Stimulated activated CD8-positive, alpha-beta memory T cell treated with anti-CD3 and anti-CD28 coated beads, Interleukin-7, amount 100 ng/mL, for 48 hours (primary cell): ENCODE measurements at places on chromosomes 13 and 19.

GRCh38 chr19:19064098-19064722 lies 416 bp downstream of the SLC25A42 start:
- DNase-seq: no peak

DNA sequence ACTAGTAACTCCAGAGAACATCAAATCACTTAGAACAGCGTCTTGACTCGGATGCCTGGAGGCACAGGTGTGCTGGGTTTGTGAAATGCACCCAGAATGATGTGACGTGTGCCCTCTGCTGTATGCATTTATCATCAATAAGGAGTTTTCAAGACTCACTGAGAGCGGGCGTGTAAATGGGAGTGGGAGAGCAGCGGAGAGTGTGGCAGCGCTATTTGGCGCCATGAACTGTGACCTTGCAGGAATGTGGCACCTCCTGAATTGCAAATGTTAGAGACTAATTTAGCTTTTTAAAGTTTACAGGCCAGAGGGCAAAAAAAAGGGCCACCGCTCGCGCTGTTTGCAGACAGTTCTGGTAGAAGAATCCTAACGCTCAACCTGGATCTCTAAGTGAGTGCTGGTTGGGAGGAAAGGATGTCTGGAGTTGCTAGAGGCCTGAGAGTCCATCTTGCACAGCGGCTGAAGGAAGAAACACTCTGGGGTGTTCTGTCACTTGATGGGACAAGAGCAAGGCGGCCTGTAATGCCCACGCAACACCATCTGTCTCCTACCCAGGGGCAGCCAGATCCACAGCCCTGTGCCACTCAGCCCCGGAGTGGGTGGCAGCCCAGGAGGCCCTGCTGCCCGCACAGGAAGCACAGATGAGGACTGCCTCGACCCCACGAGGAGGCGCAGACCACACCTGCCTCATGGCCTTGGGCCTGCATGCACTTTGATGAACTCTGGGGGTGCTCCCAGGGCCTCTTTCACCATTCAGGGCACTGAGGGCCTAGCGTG lies 19.7 kb downstream of the RANBP3 start:
- no peak for DNase-seq

DNA sequence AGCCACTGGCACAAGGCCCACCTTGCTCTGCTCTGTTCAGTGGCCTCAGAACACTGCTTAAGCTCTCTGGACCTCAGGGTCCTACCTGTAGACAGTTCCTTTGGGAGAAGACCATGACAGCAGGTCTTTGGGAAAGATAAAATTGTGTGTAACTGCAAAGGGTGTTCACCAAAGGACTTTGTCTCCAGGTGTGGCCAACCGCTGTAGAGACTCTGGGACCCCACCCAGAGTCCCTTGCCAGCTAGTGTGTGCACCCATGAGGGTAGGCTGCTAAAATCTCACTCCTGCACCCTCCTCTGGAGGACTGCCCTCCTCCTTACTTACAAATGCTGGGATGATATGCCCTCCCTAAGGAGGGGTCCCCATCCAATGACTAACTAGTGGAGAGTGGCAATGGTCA lies 211.2 kb downstream of the TSHZ3 start:
- DNase-seq: no peak

DNA sequence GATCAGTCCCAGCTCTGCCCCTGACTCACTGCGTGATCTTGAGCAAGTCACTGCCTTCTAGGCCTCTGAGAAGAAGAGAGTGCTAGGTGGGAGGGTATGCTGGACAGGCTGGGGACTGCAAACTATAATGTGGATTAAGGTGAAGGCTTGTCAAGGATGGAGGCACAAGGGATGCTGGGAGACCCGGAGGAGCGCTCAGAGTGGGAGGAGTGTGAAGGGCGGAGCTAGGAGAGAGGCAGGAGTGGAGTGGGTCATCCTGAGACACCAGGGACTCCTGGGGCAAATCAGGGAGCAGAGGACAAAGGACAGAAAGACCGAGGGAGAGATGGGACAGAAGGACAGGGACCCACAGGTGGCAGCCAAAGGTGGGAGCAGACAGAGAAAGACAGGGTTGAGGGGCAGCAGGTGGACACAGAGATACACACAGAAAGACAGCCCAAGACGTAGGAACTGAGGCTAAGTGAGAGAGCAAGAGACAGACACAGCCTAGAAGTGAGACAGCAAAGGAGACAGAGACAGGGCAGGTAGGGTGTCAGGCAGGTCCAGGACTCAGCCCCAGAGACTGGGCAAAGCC lies 2.6 kb downstream of the GRIK5 start:
- DNase-seq: no peak

- DNase-seq: no peak
Measured at GRCh38 chr19:38162632-38163031, 61.4 kb downstream of the DPF1 start.

- DNase-seq: no peak
Measured at GRCh38 chr19:21023901-21024300, 3.4 kb downstream of the ZNF430 start.

GRCh38 chr13:51727634-51728274 lies 76.2 kb downstream of the DHRS12 start:
- DNase-seq: no peak

- DNase-seq: no peak
Measured at GRCh38 chr19:41341669-41342490, 11.8 kb downstream of the TGFB1 start.

DNA sequence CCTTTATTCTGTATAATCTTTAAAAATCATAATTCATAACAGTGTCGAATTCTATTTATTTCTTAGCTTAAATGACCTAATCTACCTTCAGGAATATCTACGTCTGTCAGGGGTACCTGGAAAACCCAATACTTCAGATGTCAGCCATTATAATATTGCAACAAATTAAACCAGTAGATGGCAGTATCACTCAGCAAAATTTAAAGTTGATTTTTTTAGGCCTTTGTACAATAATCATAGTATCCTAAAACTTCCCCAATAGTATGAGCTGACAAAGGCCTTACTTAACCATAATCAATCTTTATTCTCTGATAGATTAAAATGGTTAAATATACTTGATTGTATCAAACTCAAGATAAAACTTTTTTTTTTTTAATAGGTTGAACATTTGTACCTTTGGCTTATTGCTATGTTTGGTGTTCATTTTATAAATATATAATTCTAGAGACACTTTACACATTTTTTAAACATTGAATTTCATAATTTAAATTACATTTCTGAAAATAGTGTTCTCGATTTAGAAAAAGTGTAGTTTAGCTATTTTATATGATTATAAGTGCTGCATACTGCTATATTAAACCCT lies 830.2 kb upstream of the SPRY2 start:
- DNase-seq: no peak

GRCh38 chr19:16338470-16339360 lies 14.1 kb downstream of the KLF2 start:
- no peak for DNase-seq

DNA sequence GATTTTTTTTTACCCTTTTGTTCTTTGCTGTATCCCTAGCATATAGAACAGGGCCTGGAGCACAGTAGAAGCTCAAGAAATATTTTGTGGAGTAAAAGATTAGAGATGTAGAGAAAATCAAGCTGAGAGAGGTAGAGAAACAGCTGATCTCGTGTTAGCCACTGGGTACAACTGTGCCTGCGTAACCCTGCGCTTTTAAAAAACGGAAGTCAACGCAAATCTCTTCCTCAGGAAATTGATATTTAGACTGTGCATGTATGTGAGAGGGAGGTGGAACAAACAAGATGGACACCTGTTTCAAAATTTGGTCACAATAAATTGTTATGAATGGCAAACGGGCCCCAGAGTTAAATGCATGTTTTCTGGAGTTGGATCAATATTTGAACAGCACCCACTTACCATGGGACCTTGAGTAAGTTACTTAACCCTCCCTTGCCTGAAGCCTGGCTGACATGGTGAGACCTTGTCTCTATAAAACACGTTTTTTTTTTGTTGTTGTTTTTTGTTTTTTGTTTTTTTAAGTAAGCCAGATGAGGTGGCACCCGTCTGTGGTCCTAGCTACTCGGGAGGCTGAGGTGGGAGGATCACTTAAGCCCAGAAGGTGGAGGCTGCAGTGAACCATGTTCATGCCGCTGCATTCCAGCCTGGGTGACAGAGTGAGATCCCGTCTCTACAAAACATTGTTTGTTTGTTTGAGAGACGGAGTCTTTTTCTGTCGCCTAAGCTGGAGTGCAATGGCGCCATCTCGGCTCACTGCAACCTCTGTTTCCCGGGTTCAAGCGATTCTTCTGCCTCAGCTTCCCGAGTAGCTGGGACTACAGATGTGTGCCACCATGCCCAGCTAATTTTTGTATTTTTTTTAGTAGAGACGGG lies 3.3 kb upstream of the EPOR start:
- no peak for DNase-seq

DNA sequence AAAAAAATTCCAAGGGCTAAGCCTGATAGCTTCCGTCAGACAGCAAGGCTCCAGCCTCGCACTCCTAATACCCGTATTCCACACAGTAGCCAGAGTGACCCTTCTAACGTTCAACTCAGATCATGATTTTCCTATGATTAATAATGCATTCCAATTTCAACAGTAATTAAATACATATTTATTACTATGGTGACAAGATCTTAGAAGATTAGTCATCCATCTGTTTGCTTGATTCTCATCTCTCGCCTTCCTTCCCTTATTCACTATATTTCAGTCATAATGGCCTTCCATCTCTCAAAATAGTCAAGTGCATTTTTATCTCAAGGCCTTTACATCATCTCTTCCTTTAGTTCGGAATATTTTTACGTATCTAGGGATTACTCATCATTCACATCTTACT lies 621.2 kb upstream of the SPRY2 start:
- no peak for DNase-seq

DNA sequence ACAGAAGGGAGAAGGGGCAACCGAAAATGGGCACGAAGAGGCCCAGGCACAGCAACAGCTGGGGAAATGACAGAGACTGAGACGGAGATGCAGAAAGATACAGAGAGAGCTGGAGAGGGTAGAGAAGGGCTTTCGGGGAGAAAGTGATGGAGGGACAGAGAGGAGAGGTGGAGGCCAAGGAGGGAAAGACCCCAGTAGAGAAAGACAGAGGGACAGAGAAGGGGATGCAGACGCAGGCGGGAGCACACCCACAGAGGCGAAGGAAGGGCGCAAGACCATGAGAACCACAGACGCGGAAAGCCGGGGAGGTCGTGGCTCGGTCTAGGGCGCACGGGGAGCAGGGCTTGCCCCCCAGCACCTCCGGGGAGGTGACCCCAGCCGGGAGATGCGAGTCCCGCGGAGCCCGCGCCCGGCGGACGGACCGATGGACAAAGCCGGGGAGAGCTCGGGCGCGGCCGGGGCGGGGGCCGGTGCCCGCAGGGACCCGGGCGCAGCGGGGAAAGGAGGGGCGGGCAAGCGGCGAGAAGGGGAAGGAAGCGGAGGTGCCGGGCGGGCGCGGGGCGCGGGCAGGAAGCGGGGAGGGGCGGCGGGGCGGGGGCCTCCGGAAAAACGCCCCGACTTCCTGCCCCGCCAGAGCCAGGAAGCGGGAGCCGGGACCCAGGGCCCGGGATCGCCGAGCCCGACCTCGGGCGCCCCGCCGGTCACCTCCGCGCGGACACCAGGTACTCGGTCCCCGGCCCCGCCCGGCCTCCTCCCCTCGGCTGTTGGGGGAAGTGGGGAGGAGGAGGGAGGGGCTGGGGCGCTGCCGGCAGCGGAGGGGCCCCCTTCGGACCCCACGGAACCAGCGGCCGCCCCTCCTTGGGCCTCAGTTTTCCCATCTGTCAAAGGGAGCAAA lies at the start of gene ARHGEF1:
TSS of gene ARHGEF1 (plus strand) at position 617 of the 895 bp plus-strand sequence. CDS start 4,899 bp downstream, outside the sequence.
- DNase-seq: no peak

- DNase-seq: no peak
Measured at GRCh38 chr13:47621931-47622330, 379.1 kb downstream of the SUCLA2 start.

- DNase-seq: no peak
Measured at GRCh38 chr19:29086182-29086581, 126.8 kb downstream of the UQCRFS1 start.

DNA sequence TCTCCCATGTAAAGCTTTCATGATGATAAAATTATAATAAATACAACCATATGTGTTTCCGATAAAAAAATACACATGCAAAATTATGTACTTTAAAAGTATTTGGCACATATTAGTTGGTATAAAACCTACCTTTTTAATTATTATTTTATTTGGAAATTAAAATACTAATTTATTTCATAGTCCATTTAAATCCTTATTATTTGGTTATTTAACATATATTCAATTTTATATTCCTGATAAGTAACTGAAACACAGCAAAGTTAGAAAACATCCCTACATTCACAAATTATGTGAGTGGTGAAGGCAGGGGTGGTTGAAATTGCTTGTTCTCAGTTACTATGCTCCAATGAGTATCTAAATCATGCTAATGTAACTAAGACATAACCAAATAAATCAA lies 920.5 kb downstream of the SLITRK1 start:
- no peak for DNase-seq

GRCh38 chr13:106349080-106349931 lies 186.2 kb downstream of the EFNB2 start:
- no peak for DNase-seq

- DNase-seq: no peak
Measured at GRCh38 chr19:30367421-30367820, 4.8 kb upstream of the ZNF536 start.

DNA sequence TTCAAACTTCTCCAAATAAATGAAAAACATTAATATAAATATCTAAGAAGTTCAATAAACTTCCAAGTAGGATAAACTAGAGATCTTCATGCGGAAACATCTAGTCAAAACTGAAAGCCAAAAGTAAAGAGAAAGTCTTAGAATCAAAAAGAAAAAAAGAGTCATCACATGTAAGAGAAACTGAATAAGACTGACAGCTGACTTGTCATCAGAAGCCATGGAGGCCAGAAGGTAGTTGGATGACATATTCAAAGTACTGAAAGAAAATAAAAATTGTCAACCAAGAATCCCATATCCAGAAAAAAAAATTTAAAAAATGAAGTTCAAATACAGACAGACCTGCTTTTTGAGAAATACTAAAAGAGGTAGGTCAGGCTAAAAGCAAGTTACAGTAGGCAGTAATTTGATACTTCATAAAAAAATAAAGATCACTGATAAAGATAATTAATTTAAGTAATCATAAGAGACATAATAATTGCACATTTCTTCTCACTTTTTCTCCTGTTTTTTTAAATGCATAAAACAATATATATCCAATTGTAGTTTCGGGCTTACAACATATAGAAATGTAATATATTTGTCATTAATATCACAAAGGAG lies 327.6 kb upstream of the PCDH9 start:
- DNase-seq: no peak

GRCh38 chr19:30757837-30758617 lies 385.8 kb downstream of the ZNF536 start:
- no peak for DNase-seq

- DNase-seq: no peak
Measured at GRCh38 chr13:109773786-109774185, 12.6 kb downstream of the IRS2 start.

DNA sequence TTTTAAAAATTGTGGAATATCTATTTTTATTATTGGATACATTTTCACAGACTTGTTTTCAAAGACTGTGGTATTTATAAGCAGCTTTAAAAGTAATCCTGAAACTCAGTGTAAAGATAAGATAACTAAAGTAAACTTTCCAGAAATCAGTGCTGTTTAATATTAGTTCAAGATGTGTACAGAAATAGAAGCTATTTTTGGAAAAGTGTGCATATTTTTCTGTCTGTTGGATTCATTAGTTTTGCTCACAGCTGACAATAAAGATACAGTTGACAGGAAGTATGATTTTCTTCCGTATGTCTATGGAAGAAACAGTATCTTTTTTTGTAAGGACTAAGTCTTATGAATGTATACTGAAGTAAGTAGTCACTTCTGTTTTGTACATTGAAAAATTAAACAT lies 85.9 kb downstream of the GJA3 start:
- DNase-seq: no peak
